ENCODE measurements at places on chromosomes 16 and 17. TPM values are rescaled to one million over a fixed set of nuclear protein-coding genes. Genes with fewer than 3 reads are reported as not detected.

The SOX15 gene
- total RNA-seq: 0.50 TPM

The EPX gene
- total RNA-seq: not detected

The RNPS1 gene
- 38.1 TPM for total RNA-seq

The UBE2Z gene
- 55.2 TPM for total RNA-seq

The TPSAB1 gene
- total RNA-seq: not detected

The CES5A gene
- not detected for total RNA-seq

The EVI2A gene
- 11.8 TPM for total RNA-seq

The MT1M gene
- 58.8 TPM for total RNA-seq

The MMD gene
- total RNA-seq: 36.3 TPM

The KRTAP16-1 gene
- total RNA-seq: not detected

The SALL1 gene
- total RNA-seq: 0.17 TPM

The GNG13 gene
- not detected for total RNA-seq

The HBQ1 gene
- not detected for total RNA-seq

The RDM1 gene
- under 0.01 TPM for total RNA-seq

The PRKAR1A gene
- total RNA-seq: 290 TPM

The CDH5 gene
- under 0.01 TPM for total RNA-seq

The CCL17 gene
- not detected for total RNA-seq

The CLEC3A gene
- not detected for total RNA-seq

The FBXL19 gene
- total RNA-seq: 14.5 TPM

The SLC2A4 gene
- total RNA-seq: under 0.01 TPM

The NRN1L gene
- total RNA-seq: 0.17 TPM

The SMIM36 gene
- total RNA-seq: not detected

The PIK3R5 gene
- not detected for total RNA-seq

The TMEM88 gene
- not detected for total RNA-seq

The GRAP gene
- under 0.01 TPM for total RNA-seq

The CCL7 gene
- total RNA-seq: 0.33 TPM

The TPSB2 gene
- not detected for total RNA-seq

The CCL4 gene
- total RNA-seq: not detected

The ZPBP2 gene
- not detected for total RNA-seq

The GPRC5C gene
- total RNA-seq: 14.6 TPM

The RNF112 gene
- total RNA-seq: 21.5 TPM

All from fibroblast of lung (primary cell).